ENCODE measurements at places on chromosomes 1 and 21. TPM values are rescaled to one million over a fixed set of nuclear protein-coding genes. Genes with fewer than 3 reads are reported as not detected.
A peak's percentile ranks its signal among the peaks of the same experiment; 100 is the strongest.

DNA sequence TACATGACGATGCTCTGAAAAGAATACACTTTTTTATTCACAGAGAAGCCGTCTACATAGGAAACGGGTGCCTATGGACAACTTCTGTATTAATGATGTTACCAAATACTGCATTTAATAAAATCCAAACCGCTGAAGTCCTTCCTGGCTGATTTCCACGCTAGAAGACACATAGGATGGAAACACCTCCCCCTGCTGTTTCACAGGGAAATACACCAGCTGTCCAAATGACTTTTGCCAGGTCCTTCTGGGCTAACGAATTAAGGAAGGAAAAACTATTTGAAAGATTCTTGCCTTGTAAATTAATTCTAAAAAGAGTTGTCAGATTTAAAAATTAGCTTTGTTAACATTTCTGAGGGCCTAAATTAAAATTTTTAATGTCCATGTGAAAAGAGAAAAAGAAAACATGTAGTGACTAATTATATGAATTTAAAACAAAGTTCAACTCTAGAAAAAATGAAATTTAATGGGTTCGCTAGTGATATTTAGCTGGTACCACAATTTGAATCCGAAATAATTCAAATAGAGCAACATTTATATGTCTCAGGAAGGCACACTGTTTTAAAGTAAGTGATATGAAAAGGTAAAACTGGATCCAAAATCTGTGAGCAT lies 146.0 kb downstream of the RERE start:
- peaks cover 13% of the 10 kb centered on the region for H3K4me1 ChIP-seq
- H3K27ac ChIP-seq: no peak overlapping the region
- H3K4me3 ChIP-seq: no peak overlapping the region
- no peaks in the 10 kb centered on the region for H3K36me3 ChIP-seq
- DNase-seq: no peak

GRCh38 chr1:109564194-109564878 lies 15.9 kb downstream of the GNAI3 start:
- DNase-seq: no peak
- no peaks in the 10 kb centered on the region for H3K36me3 ChIP-seq
- H3K27me3 ChIP-seq: no peaks in the 10 kb centered on the region
- no peak overlapping the region for H3K4me3 ChIP-seq

GPATCH4 gene
- 40.6 TPM for total RNA-seq

GRCh38 chr1:221636096-221636495 lies 105.8 kb downstream of the DUSP10 start:
- H3K27ac ChIP-seq: no peak overlapping the region
- no peak for DNase-seq
- no peak overlapping the region for H3K4me3 ChIP-seq

GRCh38 chr21:45576838-45577737 lies 34.8 kb upstream of the SLC19A1 start:
- peaks cover 41% of the 10 kb centered on the region for H3K27me3 ChIP-seq
- H3K36me3 ChIP-seq: no peaks in the 10 kb centered on the region
- DNase-seq: no peak
- H3K27ac ChIP-seq: no peak overlapping the region
- H3K4me3 ChIP-seq: no peak overlapping the region
- H3K4me1 ChIP-seq: no peaks in the 10 kb centered on the region

NEGR1 gene
- total RNA-seq: not detected

TNFRSF4 gene
- total RNA-seq: 15.1 TPM

GRCh38 chr1:156510709-156511108 lies 10.1 kb upstream of the MEF2D start:
- no peak overlapping the region for H3K4me3 ChIP-seq
- no peaks in the 10 kb centered on the region for H3K27me3 ChIP-seq
- DNase-seq: no peak
- H3K4me1 ChIP-seq: peaks cover 26% of the 10 kb centered on the region
- H3K36me3 ChIP-seq: no peaks in the 10 kb centered on the region
- no peak overlapping the region for H3K27ac ChIP-seq

OPRD1 gene
- not detected for total RNA-seq

DNA sequence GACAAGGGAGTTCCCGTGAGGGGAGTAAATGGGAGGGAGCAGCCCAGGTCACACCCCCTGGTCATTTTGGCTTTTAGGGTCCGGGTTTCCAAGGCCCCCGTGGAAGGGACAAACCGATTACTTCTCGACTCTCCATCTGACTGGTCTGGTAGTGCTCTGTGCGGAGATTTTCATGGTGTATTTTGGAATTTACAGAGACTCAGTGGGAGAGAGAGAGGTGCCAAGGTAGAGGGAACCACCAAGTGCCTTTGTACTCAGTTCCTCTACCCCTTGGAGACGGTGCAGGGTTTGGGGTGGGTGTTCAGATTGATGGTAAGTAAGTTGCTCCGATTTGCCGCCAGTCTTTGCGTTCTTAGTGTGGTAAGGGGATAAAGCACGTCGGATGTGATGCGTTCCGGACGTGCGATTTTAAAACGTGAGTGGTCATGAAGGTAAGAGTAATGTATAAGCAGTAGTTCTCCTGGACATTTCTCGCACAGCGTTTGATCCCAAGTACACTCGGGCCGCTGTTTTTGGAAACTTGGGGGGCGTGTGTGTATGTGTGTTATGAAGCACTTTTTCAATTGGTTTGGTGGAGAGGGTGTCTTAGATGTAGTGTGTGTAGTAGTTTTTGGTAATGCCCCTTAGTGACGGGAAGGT lies 682 bp downstream of the SUCO start:
- H3K36me3 ChIP-seq: no peaks in the 10 kb centered on the region
- H3K4me1 ChIP-seq: peaks cover 28% of the 10 kb centered on the region
- peak overlapping the region; percentile 85 for H3K4me3 ChIP-seq
- no peaks in the 10 kb centered on the region for H3K27me3 ChIP-seq
- DNase-seq: peak; percentile 50

DNA sequence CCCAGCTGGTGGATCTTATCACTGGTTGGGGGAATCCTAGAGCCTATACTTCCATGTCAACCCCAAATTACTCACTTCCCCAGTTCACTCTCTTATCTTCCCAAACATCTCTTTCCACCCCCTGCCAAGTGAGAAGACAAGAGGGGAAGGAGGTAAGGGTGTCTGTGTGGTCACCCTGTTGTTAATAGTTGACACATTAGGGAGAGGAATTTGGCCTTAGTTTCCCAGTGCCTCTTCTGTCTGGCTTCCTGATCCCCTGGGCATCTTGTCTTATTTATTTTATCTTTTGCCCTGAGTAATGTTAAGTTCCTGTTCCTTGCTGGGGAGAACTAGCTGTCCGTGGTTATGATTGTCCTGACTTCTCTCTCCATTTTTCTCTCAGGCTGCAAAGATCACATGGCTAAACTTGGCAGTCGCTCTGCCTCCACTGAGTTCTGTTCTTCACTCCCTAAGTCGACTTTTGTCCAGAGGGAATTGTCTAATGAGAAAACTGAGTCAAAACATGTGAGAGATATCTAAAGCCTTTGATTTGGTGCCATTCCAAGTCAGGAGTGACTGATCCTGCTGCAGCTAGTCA lies 157.1 kb upstream of the SYT6 start:
- no peak for DNase-seq
- H3K27ac ChIP-seq: no peak overlapping the region
- H3K36me3 ChIP-seq: no peaks in the 10 kb centered on the region
- no peaks in the 10 kb centered on the region for H3K4me1 ChIP-seq
- no peak overlapping the region for H3K4me3 ChIP-seq

GRCh38 chr1:30460661-30461060 lies 262.7 kb downstream of the MATN1 start:
- H3K4me1 ChIP-seq: no peaks in the 10 kb centered on the region
- no peaks in the 10 kb centered on the region for H3K27me3 ChIP-seq
- no peak overlapping the region for H3K27ac ChIP-seq
- H3K36me3 ChIP-seq: no peaks in the 10 kb centered on the region
- no peak overlapping the region for H3K4me3 ChIP-seq

GRCh38 chr1:25697435-25698217 lies 81.0 kb downstream of the MAN1C1 start:
- no peak for DNase-seq
- no peak overlapping the region for H3K4me3 ChIP-seq
- no peak overlapping the region for H3K27ac ChIP-seq

- no peak overlapping the region for H3K27ac ChIP-seq
- no peaks in the 10 kb centered on the region for H3K27me3 ChIP-seq
- DNase-seq: no peak
Measured at GRCh38 chr1:228332797-228333738, 73.6 kb downstream of the TRIM11 start.

HTR6 gene
- total RNA-seq: 0.23 TPM

BRDT gene
- not detected for total RNA-seq

GRCh38 chr1:21543598-21543997 lies 34.4 kb downstream of the ALPL start:
- H3K36me3 ChIP-seq: no peaks in the 10 kb centered on the region
- no peak overlapping the region for H3K4me3 ChIP-seq
- H3K4me1 ChIP-seq: no peaks in the 10 kb centered on the region
- DNase-seq: no peak
- peaks cover 29% of the 10 kb centered on the region for H3K27me3 ChIP-seq

OR2T29 gene
- total RNA-seq: not detected

All from T-cell (primary cell).